ENCODE measurements at places on chromosomes 5 and 9.
A peak's percentile ranks its signal among the peaks of the same experiment; 100 is the strongest.

DNA sequence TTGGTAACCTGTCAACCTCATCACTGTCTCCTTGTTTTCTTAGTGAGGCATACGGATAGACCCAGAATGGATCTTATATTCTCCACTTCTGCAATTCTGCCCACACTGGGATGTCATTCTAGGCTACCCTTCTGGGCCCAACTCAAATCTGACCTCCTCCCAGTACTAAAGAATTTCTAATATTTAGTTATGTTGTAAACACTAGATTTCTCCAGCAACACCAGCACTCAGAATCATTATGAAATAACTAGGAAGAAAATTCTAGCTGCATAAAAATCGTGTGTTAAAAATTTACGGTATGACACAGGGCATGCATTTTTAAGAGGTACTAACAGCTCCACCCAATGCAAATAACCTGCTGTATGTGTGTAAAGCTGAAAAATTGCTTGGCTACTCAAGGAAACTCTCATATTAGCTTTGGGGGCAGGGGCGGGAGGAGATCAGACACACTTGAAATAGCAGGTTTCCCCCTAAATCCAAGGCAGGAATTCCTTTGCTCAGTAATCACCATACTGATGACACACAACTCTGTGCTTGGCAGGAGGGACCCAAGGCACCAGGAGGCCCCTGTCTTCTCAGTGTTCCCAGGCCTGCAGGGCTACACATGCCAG is 27.3 kb downstream of the MACROH2A1 start:
- no peak for DNase-seq

DNA sequence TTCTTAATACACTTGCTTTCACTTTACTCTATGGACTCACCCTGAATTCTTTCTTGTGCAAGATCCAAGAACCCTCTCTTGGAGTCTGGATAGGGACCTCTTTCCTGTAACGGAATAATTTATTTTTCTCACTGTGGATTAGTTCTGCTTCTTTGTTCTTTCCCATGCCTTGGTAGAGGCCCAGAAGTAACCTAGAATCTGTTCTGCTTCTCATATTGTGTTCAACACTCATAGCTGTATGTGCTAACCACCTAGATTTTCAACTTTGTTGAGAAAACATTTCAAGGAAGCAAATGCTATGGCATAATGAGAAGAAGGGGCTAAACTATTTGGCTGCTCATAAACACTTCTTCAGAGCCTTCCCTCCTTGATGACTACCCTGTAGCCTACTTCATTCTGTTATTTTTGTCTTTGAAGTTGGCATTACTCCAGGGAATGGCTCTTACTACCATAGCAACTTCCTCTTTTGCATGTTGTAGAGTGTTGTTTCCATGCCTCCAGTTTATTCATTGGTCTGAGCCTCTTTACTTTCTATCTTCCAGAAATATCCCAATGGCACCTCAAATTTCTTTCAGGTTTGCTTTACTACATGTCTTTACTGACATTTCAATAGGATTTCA is 74.3 kb downstream of the KIAA0825 start:
- DNase-seq: no peak

DNA sequence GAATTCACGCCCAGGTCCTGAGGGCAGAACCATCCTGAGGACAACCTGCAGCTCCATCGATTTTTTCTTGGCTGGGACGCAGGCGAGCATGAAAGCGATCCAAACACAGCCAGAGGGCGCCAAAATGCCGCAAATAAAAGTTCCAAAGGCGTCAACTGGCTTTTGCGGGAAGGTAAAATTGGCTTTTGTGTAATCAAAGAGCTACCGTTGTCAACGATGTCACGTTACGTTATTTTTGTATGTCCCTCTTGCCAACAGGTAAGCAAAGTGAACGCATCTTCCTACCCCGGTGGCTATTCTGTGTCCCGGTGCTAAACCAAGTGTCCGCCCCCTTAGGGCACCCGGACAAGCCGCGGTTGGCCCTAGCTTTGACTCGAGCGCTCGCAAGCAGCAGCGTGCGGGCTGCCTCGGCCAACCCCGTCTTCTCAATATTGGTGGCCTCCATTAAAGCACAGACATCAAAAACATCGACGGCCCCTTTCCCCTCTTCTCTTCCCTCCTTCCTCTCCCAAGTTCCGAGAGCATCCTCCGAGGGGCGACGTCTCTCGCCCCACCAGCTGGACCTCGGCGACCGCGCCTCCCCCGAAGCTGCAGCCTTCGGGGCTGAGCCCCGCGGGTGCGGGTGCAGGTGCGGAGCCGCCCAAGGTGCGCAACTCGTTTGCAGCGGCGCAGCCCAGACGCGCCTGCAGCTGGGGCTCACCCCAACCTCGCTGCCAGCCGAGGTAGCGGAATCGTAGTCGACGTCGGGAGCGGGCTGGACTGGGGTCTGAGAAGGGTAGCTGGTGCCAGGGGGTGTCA is 1.1 kb upstream of the BASP1 start:
- DNase-seq: peak; percentile 8

- no peak for DNase-seq
Measured at GRCh38 chr9:126673689-126674364, 60.1 kb downstream of the LMX1B start.

GRCh38 chr9:36765077-36765390 is 192.3 kb downstream of the MELK start:
- DNase-seq: no peak

DNA sequence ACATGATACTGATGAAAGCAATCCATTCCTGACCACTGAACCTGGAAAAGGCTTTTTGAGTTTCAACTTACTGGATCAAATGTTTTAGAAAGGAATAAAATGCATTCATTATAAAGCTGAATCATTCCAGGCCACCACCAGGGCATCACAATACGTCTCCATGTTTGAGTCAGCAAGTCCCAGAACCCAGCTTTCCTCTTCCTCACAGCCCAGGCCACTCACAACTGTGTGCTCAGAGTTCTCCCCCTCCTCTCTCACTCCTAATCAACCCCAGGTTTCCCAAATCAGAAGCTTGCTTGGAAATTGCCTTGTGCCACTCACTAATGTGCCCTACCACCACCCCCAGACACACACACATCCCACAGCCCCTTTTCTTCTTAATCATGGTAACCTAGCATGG is 91.7 kb downstream of the GNA14 start:
- DNase-seq: no peak

- no peak for DNase-seq
Measured at GRCh38 chr5:10301266-10301665, 6.4 kb downstream of the CMBL start.

All from activated naive CD4-positive, alpha-beta T cell treated with Interleukin-2 at 50 U/mL for 16 hours (primary cell).